Ovary (tissue), 10 donors: ENCODE measurements at places on chromosomes 5 and 9.
A peak's percentile ranks its signal among the peaks of the same experiment; 100 is the strongest.

- H3K27me3 ChIP-seq, result no peaks in the 10 kb centered on the region
- no peaks in the 10 kb centered on the region for H3K4me1 ChIP-seq
- no peaks in the 10 kb centered on the region for H3K36me3 ChIP-seq
- no peak for DNase-seq
These were observed 9.8 kb downstream of the COL23A1 start for GRCh38 chr5:178580271-178580955.

DNA sequence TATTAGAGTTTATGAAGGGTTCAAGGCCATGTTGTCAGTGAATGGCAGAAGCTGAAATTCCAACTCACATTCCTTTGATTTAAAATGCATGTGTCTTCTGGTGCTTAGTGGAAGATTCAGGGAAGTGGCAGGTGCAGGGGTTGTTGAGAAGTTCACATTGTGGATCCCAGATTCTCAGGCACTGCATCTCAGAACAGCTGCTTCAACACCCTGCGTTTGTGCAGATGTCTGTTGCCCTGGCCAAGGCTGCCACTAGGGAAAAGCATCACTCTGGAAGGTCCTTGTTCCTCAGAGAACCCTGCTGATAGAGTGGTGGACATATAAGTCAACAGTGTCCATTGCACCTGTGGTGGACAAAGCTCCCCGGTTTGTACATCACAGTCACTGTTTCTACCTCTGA lies 162.7 kb downstream of the PAPPA start:
- no peaks in the 10 kb centered on the region for H3K27me3 ChIP-seq
- no peak overlapping the region for H3K27ac ChIP-seq
- H3K4me3 ChIP-seq, result no peak overlapping the region

DNA sequence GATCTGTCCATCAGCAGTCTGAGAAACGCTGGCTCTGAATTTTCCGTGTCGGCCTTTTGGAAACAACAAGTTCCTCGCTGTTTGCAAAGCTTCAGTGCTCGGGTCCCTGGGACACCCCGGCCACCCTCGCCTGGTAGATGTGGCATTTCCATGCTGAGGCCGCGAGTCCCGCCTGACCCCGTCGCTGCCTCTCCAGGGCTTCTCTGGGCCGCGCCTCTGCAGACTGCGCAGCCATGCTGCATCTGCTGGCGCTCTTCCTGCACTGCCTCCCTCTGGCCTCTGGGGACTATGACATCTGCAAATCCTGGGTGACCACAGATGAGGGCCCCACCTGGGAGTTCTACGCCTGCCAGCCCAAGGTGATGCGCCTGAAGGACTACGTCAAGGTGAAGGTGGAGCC lies 4.7 kb downstream of the NTNG2 start:
- no peaks in the 10 kb centered on the region for H3K36me3 ChIP-seq
- H3K27ac ChIP-seq, result no peak overlapping the region
- peaks cover 6% of the 10 kb centered on the region for H3K4me1 ChIP-seq
- no peaks in the 10 kb centered on the region for H3K27me3 ChIP-seq
- no peak for DNase-seq
- H3K4me3 ChIP-seq, result no peak overlapping the region

DNA sequence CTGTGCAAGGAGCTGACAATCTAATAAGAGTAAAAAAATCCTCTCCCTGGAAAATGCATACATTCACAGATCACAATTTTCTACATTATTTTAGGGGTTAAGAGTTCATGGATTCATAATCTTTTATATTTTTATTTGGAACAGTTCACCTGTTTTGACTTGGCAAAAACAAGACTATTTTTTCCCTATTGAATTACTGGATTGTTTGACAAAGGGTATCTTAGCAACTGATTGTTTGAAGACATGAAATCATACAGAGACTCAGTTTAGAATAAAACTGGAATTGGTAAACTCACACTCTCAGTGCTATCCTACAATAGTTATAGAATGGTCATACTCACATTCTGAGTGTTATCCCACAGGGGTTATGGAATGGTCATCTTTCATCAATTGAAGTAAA lies 358.2 kb upstream of the PTGER4 start:
- no peaks in the 10 kb centered on the region for H3K4me1 ChIP-seq
- no peak for DNase-seq
- no peak overlapping the region for H3K27ac ChIP-seq

- H3K27ac ChIP-seq, result no peak overlapping the region
- H3K27me3 ChIP-seq, result no peaks in the 10 kb centered on the region
- no peak overlapping the region for H3K4me3 ChIP-seq
- no peaks in the 10 kb centered on the region for H3K36me3 ChIP-seq
- no peaks in the 10 kb centered on the region for H3K4me1 ChIP-seq
- DNase-seq, result no peak
These were observed 170.9 kb downstream of the SEC61B start for GRCh38 chr9:99392986-99393385.

DNA sequence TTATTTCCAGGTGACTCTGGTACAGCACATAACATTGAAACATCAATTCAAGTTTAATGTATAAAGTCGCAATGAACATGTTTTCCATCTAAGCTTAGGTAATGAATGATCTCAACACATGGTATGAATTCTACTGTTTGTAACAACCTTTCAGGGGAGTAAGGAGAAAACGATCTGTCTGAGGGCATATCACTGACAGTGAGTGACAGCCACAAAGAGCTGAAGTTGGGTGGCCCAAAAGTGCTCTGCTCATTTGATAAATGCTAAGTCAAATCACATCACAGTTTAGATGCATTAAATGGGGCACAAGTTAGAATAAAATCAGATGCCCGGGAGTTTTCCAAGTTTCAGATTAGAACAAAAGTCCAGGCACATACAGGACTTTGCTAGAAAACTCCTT lies 1.2 kb downstream of the FANCC start:
- DNase-seq, result no peak
- H3K4me1 ChIP-seq, result peaks cover 2% of the 10 kb centered on the region
- H3K27me3 ChIP-seq, result no peaks in the 10 kb centered on the region
- peak overlapping the region; percentile 97 for H3K4me3 ChIP-seq
- no peak overlapping the region for H3K27ac ChIP-seq

DNA sequence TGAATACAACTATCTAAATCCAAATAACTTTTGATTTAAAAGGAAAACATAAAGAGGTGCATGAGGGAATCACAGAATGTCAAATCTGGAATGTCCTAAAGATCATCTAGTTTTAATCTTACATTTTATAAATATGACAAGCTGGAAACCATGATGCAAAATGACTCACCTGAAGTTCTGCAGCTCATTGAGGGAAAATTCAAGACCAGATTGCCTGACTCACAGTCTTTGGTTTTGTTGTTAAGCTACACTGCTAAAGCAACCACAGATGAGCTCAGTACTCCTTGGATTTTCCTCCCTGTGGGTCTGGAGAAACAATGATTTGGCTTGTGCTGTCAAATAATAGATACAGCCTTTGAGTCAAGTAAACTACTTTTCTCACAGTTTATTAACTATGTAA lies 19.1 kb upstream of the EDIL3 start:
- H3K36me3 ChIP-seq, result no peaks in the 10 kb centered on the region
- no peaks in the 10 kb centered on the region for H3K27me3 ChIP-seq
- no peak for DNase-seq
- no peak overlapping the region for H3K27ac ChIP-seq

GRCh38 chr9:83474631-83475030 lies 63.6 kb downstream of the FRMD3 start:
- no peaks in the 10 kb centered on the region for H3K36me3 ChIP-seq
- H3K4me1 ChIP-seq, result peaks cover 4% of the 10 kb centered on the region
- no peak overlapping the region for H3K4me3 ChIP-seq
- no peak for DNase-seq
- H3K27me3 ChIP-seq, result no peaks in the 10 kb centered on the region
- H3K27ac ChIP-seq, result no peak overlapping the region
